SK-N-SH (cell line): ENCODE measurements at places on chromosomes 1 and 21. TPM values are rescaled to one million over a fixed set of nuclear protein-coding genes. Genes with fewer than 3 reads are reported as not detected.

DNA sequence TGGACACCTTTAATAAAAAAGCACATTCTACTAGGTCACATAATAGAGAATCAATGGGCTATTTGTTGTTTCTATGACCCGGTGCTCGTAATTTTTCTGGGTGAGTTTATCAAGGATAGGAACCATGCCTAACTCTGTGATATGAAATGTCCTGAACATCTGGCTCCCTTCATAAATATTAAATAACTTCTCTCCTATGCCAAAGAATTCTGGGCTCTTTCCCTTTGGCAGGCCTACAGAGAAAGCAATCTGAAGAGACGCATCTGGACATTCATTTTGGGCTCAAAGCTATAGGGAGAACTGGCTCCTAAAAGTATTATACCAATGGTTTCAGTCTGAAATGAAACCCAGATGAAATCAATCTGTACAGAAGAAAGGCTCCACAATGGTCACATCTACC is 38.8 kb upstream of the ANGPTL7 start:
- DNase-seq = no peak

The GRHL3 gene
- polyA plus RNA-seq = 0.05 TPM in 1 of 2 replicates, not detected in the other

DNA sequence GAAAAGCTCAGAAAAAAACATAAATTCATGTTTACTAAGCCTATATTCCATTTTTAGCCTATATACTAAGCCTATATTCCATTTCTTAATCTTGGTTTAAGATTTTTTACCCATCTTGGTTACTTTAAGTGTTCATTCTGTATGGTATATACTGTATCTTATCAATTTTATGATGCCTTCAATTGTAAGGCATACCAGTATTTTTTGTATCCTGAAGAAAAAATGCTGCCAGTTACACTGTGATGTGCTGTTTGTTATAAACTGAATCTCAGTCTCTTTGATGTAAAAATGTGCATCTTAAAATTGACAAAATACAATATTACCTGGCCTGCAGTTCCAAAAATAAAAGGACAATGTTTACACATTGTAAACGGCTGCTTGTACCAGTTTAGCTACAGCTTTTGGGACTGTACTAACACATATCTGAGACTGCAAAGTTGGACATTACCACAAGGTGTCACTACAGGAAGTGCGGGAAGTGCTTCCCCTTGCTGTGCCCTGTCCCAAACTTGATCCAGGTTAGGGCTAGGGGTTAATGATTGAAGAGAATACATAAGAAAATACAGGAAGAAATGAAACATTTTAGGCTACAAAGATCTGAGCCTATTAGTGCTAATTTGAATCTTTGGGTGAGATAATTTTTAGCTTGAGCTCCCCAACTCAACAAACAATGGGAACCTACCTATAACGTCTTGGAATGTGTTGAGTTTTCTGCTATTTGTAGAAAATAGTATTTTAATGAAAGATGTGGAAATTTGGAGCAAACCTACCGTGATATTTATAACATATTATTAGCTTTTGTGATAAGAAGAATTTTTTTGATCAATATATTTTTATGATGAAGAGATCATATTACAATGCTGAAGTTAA is 108.9 kb downstream of the LBR start:
- peak; percentile 42 for DNase-seq

The CDA gene
- polyA plus RNA-seq = 0.11 and 0.12 TPM in 2 replicates

The VSIG8 gene
- not detected in 2 replicates for polyA plus RNA-seq

GRCh38 chr21:37642493-37642892 is 273.8 kb downstream of the KCNJ6 start:
- no peak for DNase-seq

- DNase-seq = no peak
These were observed 48.7 kb upstream of the KIRREL1 start for GRCh38 chr1:157944663-157945280.

DNA sequence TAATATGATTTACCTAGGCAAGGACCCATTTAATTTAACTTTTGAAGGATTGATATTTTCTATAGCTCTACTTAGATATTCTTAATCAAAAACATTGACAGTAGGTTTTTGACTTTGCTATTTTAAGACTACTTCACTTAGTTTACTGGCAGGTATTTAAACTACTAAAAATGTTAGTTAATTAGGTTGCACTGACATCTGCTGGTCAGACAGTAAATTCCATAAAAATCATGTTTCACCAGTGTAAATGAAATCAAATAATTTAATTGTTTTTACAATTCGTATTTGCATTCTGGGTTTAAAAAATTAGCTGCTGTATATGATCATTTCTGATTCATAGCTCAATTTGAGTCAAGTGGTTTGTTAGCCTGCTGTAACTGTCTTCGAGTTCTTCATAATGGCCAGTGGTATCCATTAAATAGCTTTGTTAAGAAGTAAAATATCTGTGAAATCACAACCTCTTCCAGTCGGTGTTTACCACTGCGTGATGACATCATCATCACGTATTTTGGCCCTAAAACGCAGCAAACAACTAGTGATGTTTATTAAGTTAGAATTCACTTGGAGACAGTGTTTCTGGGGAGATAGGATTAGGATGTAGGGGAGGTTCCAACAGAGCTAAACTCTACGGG is 26.2 kb downstream of the EXTL2 start:
- DNase-seq = peak; percentile 6

GRCh38 chr1:15325375-15326085 is 78.5 kb downstream of the FHAD1 start:
- no peak for DNase-seq

DNA sequence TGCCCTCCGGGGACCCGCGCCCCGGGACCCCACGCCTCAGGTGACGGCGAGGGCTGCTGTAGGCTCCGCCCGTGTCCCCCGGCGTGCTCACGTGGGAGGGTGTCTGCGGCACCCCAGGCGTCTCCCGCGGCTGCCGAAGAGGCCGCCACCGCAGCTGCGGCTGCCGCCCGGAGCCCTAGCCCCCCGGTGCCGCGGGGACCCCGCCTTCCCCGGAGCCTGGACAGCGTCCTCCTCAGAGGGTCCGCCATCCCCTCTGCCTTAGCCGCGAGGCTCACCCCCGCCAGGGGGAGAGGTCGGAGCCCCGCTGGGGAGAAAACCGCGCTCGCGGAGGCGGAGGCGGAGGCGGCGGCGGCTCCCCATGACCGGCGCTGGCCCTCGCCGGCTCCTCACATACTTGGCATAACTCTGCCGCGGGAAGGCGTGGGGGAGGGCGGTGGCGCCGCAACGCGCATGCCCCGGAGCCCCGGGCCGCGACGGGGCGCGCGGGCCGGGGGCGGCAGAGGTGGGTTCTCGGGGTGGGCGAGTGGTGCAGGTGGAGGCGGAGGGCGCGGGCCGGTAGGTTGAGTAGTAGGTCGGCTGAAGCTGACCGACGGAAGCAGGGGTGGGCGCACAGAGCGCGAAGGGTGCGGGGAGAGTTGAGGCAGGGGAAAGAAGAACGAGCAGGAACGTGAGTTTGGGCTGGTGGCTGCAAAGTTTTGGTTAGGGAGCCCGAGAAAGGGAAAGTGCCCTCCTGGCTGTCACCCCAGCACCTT is 700 bp upstream of the SYDE2 start:
- peak; percentile 60 for DNase-seq

DNA sequence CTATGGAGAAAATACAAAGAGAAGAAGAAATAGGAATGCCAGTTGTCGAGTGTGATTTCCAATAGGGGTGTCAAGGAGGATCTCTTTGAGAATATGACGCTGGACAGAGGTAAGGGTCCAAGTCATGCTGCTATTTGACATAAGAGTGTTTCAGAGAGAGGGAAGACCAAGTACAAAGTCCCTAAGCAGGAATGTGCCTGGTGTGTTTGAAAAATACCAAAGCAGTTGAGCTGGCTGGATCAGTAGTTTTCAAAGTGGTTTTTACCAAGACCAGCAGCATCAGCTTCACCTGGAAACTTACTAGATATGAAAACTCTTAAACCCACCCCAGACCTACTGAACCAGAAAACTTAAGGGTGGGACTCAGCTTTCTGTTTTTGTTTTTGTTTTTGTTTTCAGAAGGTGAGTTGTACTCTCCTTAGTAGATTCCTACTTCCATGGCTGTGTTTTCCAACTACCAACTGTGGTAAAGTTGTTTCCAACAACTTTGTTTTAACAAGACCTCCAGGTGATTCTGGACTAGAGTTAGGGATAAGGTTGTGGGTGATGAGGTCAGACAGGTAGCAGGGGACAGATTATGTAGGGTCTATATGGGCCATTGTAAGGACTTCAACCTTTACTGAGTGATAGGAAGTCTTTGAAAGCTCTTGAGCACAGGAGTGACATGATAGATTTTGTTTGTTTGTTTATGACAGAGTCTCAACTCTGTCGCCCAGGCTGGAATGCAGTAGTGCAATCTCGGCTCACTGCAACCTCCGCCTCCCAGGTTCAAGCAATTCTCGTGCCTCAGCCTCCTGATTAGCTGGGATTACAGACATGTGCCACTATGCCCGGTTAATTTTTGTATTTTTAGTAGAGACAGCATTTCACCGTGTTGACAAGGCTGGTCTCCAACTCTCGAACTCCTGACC is 7.3 kb upstream of the GJA9 start:
- DNase-seq = no peak

- DNase-seq = no peak
These were observed 7.7 kb downstream of the GOLT1A start for GRCh38 chr1:204206121-204206520.

GRCh38 chr1:8374812-8375211 is 56.9 kb downstream of the SLC45A1 start:
- DNase-seq = no peak

- no peak for DNase-seq
These were observed 48.6 kb upstream of the PLA2G2C start for GRCh38 chr1:20234788-20235535.

- peak; percentile 71 for DNase-seq
These were observed 447 bp downstream of the RUNX3 start for GRCh38 chr1:24929398-24930259.

The CA6 gene
- not detected in 2 replicates for polyA plus RNA-seq

The UTS2 gene
- polyA plus RNA-seq = 0.13 TPM in 1 of 2 replicates, not detected in the other

The PPM1J gene
- 5.3 and 6.7 TPM in 2 replicates for polyA plus RNA-seq

GRCh38 chr1:44924835-44925464 is 61.4 kb downstream of the EIF2B3 start:
- no peak for DNase-seq

DNA sequence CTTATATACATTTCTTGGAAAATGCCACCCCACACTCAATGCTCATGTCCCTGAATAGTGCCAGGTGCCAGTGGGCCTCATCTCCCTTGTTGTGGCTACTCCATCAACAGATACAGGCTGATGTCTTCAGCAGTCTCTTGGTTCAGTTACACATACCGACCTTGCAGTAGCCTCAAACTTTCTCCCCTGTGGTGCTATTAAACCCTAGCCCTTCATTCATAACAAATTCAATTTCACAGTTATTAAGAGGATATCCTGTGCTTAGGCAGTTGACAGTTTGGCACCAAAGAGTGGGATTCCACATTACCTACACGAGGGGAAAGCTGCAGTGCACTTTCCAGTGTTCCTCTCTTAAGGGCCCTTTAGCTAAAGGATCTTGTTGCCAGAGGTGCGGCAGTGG is 35.9 kb upstream of the CAMK1G start:
- no peak for DNase-seq

The G0S2 gene
- 32.5 and 43.2 TPM in 2 replicates for polyA plus RNA-seq

The TNFRSF4 gene
- not detected in 2 replicates for polyA plus RNA-seq

DNA sequence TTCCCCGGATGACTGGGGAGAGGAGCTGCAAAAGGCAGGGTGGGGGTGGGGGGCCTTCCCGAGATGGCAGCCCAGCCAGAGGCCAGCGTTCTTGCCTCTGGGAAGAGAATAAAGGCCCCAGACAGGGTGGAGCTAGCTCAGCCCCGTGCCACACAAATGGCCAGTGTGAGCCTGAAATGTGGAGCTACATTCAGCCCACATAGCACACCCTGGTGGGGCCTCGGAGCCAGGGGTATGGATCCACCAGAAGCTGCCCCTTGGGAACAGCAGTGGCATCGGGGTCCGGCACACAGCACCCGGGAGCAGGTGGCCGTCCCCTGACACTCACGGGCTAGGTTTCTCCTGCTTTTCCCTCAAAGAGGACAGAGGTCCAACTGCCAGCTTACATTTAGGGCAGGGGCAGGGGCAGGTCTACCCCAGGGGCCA is 93.9 kb downstream of the PDE9A start:
- DNase-seq = no peak

DNA sequence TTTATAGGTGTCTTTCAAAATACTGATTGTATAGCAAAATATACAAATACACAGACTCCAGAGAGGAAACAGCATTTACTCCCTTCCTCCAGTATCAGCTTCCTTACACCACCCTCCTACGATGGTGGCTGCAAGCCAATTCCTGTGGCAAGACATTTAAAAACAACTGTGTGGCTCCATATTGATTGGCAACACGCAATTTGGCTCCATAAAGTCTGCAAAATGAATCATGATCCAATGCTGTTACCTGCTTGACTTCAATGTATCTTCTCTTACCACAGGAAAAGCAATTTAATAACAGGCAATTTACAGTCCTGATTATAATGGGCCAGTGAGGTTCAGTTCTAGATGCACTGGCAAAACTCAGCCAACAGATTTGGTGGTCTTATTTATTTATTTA is 19.7 kb upstream of the ATP6V1G3 start:
- no peak for DNase-seq

The ZNF648 gene
- not detected in 2 replicates for polyA plus RNA-seq

The VWA5B1 gene
- polyA plus RNA-seq = not detected in 2 replicates

The AXDND1 gene
- 0.11 and 0.16 TPM in 2 replicates for polyA plus RNA-seq

GRCh38 chr1:181674617-181675016 is 191.3 kb downstream of the CACNA1E start:
- DNase-seq = no peak

DNA sequence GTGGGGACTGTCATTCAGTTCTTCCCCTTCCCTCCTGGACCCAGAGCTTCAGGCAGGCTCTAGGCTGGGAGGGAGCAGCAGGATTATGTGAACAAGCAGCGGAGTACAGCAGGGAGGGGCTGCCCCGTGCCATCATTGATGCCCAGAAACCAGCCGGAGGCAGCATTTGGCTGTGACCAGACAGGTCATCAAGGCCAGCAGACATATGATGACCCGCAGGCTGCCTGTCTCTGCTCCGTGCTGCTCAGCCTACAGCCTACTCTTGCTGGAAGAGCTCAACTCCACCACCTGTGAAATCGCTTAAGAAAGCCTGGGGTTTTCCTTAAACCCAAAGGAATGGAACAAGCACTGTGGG is 4.9 kb downstream of the KLHL21 start:
- no peak for DNase-seq

The TRAF3IP3 gene
- polyA plus RNA-seq = 0.31 and 0.60 TPM in 2 replicates

GRCh38 chr1:231781892-231782291 is 155.3 kb downstream of the DISC1 start:
- DNase-seq = no peak

GRCh38 chr1:118204105-118204504 is 19.1 kb upstream of the SPAG17 start:
- DNase-seq = no peak

DNA sequence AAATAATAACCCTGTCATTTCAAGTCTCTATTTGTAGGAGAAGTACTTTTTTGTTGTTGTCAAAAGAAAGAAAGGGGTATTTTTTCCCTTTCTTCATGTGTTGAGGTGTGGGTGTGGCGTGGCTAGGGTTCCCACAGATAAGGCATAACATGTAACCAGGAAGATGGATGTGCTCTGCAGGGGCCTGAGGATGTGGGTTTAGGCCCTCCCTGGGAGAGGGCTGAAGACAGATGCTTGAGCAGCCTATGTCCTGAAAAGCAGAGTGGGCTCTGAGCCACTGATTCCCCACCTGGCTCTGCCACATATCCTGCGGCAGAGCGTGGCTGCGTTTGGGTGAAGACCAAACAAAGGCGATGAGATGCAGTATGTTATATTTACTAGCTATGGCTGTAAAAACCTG is 13.9 kb upstream of the ADAR start:
- DNase-seq = no peak

- no peak for DNase-seq
These were observed 71.0 kb downstream of the SSBP3 start for GRCh38 chr1:54335011-54335754.
